ENCODE measurements at places on chromosomes 12 and 14. TPM values are rescaled to one million over a fixed set of nuclear protein-coding genes. Genes with fewer than 3 reads are reported as not detected.

RFLNA gene
- polyA plus RNA-seq = 8.8 TPM

TTC9 gene
- 4.1 TPM for polyA plus RNA-seq

STAT2 gene
- 139 TPM for polyA plus RNA-seq

C14orf132 gene
- polyA plus RNA-seq = 30.7 TPM

RNASE4 gene
- polyA plus RNA-seq = 1.3 TPM

MED6 gene
- 34.5 TPM for polyA plus RNA-seq

GPX2 gene
- 2.2 TPM for polyA plus RNA-seq

TRHDE gene
- polyA plus RNA-seq = 23.8 TPM

METTL3 gene
- 116 TPM for polyA plus RNA-seq

LIMA1 gene
- 78.8 TPM for polyA plus RNA-seq

DNAH10 gene
- polyA plus RNA-seq = 6.1 TPM

DPY19L2 gene
- polyA plus RNA-seq = 26.4 TPM

EPYC gene
- not detected for polyA plus RNA-seq

BDKRB2 gene
- 3.0 TPM for polyA plus RNA-seq

PPFIBP1 gene
- polyA plus RNA-seq = 112 TPM

FAM186B gene
- 3.9 TPM for polyA plus RNA-seq

PRH2 gene
- polyA plus RNA-seq = 0.37 TPM

SLC10A1 gene
- not detected for polyA plus RNA-seq

CATSPERB gene
- 0.78 TPM for polyA plus RNA-seq

SERPINA5 gene
- 9.4 TPM for polyA plus RNA-seq

EID3 gene
- polyA plus RNA-seq = 4.5 TPM

CLEC4D gene
- 0.70 TPM for polyA plus RNA-seq

ACOT6 gene
- 0.19 TPM for polyA plus RNA-seq
